ENCODE measurements at places on chromosomes 16 and 17.

GRCh38 chr16:11684231-11685025 is 16.2 kb downstream of the SNN start:
- DNase-seq, result no peak

DNA sequence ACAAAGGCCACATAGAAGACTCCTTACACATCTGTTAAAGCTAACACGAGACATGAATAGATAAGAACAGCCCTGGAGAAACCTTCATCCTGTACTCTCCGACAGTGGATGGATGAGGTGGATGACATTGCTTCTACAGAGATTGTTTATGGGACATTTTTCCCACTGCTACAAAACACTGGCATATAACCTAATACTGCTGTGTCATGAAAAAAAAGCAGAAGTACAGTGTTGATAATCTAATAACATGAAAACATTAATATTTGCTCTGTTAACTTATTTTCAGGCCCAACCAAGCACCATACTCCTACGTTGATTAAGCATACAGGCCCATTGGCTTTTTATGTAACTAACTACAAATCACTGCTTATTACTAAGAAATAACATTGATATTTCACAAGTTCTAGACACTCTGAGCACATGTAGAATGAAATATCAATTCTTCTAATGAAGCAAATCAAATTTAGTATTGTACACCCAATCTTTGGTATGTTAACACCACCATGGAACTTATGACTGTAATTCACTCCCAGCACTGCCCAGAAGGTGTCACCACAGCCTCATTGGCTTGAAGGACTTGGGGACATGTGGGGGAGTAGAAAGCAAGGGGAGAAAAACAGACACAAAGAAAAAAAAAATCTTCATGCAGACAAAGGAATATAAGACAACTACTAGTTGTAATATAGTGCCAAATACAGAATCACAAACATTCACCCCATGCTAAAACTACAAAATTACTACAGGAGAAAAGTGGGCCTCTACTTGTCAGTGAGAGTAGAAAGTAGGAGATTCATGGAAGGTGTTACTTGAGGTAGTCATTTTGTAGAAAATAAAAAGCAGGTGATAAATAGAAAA is 330.0 kb upstream of the PMFBP1 start:
- DNase-seq, result peak; percentile 26

DNA sequence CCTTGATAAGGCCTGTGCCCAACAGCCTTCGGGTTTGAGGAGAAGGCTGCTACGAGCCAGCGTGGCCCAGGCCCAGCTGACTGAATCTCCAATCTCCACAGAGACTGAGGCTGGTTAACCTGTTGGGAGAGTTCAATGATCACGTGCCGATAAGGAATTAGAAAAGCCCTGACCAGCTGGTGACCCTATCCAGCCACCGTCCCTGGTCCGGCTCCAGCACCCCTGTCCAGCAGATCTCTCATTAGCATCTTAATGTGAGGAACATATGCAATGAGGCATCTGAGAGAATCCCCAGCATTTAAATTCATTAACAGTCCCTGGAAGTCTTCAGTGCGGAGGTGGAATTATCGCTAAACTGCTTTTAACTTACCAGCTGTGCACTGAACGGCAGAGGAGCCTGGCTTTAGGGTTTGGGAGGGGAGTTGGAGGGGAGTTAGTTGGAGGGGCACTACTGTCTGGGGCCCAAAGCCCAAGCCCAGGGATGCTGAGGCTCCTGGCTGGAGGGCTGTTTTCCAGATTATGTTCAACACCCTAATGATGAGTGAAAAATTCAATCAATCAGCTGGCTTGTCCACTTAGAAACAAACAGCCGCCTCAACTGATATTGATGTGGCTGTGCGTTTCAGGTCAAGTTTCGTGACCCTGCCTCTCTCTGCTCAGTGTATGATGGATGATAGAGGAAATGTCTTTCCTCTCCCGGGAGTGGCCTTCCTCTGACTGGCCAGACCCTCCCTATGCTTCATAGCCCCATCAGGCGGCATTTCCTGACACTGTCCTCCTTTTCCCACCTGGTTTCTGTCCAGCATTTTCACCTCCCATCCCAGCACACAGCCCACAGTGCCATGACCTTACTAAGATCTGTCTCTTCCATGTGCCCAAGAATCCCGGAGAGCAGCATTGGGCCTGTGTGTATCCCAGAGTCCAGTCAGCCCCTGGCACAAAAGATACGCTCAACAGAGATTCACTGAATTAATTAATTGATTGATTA is 184.5 kb downstream of the CCT6B start:
- no peak for DNase-seq

DNA sequence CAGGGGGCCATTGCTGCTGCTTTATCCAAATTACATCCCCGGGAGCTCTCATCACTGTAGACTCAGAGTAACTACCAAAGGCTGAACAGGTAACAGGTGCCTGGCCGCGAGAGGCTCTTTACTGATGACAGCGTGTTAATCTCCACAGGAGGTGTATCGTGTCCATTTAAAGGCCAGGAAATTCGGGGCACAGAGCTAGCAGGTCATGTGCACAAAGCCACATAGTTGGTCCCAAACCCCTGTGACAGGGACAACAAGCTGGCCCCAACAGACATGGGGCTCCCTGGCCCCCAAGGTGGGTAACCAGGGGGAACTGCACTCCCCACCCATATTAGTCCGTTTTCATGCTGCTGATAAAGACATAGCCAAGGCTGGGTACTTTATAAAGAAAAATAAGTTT is 55.3 kb upstream of the RBFOX3 start:
- no peak for DNase-seq

- DNase-seq, result peak; percentile 87
These were observed at the start of the genes ACADVL and DLG4 for GRCh38 chr17:7219812-7220592. Gene ACADVL (plus strand): TSS chr17:7219938. CDS start chr17:7219985, 47 bp downstream. Gene DLG4 (minus strand): TSS chr17:7219836.

- DNase-seq, result no peak
These were observed 17.0 kb upstream of the KRT20 start for GRCh38 chr17:40901981-40902474.

DNA sequence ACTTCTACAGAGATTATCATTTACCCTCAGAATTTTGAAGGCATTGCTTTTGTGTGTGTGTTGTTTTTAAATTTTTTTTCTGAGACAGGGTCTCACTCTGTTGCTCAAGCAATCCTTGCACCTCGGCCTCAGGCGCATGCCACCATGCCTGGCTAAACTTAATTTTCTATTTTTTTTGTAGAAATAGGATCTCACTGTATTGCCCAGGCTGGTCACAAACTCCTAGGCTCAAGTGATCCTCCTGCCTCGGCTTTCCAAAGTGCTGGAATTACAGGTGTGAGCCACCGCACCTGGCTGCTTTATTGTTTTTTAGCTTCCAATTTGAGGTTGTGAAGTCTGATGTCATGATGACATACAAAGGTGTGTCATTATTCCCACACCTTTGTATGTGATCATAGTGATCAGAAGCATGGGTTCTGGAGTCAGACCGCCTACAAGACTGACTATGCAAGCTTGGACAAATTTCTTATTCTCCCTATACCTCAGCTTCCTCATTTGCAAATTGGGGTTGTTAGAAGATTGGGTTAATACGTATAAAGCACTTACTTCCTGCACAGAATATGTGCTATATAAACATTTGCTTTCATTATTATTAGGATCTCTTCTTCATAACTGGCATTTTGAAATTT is 5.8 kb downstream of the SEPHS2 start:
- DNase-seq, result no peak

DNA sequence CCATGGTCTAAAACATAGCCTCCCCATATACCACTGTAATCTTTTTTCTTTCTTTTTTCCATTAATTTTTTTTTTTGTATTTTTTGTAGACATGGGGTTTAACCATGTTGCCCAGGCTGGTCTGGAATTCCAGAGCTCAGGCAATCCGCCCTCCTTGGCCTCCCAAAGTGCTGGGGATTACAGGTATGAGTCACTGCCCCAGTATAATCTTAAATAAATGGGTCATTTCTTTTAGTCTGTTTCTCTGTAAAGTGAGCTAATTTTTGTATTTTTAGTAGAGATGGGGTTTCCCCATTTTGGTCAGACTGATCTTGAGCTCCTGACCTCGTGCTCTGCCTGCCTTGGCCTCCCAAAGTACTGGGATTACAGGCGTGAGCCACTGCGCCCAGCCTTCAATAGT is 5.7 kb upstream of the NME1 start:
- DNase-seq, result no peak

GRCh38 chr17:76014925-76015261 is 12.2 kb downstream of the EVPL start:
- no peak for DNase-seq

DNA sequence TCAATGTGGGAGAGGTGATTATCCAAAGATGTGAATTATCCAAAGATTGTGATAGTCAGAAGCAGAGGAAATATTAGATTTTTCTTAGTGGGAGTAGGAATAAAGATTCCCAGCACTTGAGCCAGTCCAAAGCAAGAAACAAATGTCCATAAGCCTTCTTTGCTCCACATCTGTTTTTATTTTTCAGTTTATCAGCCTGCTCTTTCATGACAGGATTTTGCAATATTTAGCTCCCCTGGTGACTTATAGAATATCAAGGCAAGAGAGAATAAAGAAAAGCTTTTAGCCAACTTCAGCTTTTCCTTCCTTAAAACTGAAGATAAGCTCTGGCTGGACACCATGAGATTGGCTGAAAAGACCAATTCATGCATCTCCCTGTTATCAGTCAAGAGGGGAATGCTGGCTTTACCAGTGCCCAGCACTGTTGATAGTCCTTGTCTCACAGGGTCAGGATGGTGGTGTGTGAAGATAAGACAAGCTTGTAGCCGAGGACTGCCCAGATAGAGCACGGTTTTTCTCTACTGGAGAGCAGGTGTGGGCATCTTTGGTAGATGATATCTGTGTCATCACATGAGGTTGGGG is 706.5 kb downstream of the KCNJ2 start:
- no peak for DNase-seq

GRCh38 chr16:8853150-8853549 is 15.7 kb downstream of the CARHSP1 start:
- DNase-seq, result no peak

DNA sequence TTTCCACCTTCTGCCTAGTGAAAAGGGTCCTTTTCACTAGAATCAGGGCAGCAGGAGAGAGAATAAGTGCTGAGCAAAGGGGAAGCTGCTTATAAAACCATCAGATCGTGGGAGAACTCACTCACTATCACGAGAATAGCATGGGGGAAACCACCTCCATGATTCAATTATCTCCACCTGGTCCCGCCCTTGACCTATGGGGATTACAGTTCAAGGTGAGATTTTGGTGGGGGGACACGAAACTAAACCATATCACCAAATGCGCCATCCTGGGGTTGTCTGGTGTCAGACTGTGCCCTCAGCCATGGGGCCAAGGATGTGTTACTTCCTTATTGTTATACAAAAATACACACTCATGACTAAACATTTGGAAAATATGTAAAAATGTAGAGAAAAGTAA is 10.4 kb upstream of the KATNB1 start:
- no peak for DNase-seq

GRCh38 chr16:84532291-84532724 is 27.8 kb upstream of the MEAK7 start:
- no peak for DNase-seq

GRCh38 chr16:20265019-20265418 is 62.3 kb downstream of the GP2 start:
- DNase-seq, result no peak

DNA sequence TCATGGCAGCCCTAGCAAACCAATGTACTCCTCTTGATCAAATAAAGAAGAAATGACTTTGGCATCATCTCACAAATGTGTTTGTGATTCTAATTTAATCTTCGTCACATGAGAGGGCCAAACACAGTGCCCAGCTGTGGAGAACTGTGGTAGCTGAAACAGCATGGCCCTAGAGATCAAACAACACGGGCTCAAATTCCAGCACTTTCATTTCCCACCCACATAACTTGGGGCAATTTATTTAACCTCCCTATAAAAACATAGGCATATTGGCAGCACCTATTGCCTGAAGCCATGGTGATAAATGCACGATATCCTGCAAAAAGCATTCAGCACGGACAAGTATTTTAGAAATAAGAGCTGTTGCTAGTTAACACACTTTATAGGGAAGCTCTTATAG is 2.5 kb downstream of the ACSM1 start:
- DNase-seq, result no peak

DNA sequence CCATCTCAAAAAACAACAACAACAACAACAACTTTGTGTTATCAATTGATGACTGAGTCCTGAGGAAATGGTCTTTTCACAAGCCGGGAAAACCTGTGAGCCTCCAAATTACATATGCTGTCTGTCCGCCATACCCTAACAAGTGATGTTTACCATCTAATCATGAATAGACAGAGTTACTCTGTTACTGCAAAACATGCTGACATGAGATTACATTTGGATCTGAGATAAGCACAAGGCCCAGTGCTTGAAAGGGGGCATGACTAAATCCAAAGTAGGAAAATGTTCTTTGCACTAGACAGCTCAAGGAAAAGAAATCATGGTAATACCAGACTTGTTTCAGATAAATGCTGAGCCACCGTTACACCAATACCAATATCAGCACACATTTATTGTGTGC is 8.6 kb upstream of the ATXN1L start:
- no peak for DNase-seq

- DNase-seq, result no peak
These were observed 31.6 kb upstream of the FAAP100 start for GRCh38 chr17:81583589-81584342.

DNA sequence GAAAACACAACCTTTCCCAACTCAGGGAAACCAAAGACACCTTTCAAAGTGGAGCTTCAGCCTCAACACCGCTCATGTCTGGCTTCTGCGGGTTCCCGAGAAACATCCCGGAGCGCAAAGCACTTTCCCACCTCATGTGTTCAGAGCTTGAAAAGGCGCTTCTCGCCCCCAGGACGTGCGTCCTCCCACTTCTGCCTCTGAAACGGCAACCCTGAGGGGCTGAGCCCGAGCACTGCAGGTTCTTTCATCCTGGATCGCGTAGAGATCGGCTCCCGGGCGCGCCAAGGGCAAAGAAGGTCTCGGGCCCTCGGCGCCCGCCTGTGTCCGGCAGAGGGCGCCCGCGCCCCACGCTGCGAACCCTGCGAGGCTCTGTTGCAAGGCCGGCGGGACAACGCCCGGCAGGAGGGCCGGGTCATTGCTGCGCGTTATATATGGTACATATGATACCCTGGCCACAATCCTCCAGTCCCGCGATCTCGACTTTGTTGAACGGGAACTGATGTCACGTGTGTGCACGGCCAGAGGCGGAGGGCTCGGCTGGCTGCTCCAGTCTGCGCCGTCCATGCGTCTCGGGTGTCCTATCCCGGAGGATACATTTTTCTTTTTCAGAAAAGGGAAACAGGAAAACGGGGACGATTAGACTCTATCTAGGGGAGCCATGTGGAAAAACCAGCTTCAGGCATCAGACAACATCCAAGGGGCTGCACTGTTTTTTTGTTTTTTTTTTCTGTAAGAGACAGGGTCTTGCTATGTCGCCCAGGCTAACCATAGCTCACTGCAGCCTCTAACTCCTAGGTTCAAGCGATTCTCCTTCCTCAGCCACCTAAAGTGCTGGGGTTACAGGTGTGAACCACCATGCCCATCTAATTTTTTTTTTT is 19.1 kb downstream of the COQ7 start:
- DNase-seq, result peak; percentile 84

- no peak for DNase-seq
These were observed 13.4 kb downstream of the NATD1 start for GRCh38 chr17:21239680-21240368.
